ENCODE measurements at places on chromosomes 1 and 21.

- no peak for DNase-seq
These were observed at the start of gene THBS3 for GRCh38 chr1:155207806-155208540. Gene THBS3 (minus strand): TSS chr1:155207897. CDS start chr1:155207876, 21 bp downstream.

- no peak for DNase-seq
These were observed 76.6 kb upstream of the ZNF644 start for GRCh38 chr1:91098299-91098906.

- DNase-seq: no peak
These were observed 42.0 kb upstream of the ADARB1 start for GRCh38 chr21:45032332-45032731.

- no peak for DNase-seq
These were observed 102.6 kb downstream of the KIAA0319L start for GRCh38 chr1:35454616-35455015.

DNA sequence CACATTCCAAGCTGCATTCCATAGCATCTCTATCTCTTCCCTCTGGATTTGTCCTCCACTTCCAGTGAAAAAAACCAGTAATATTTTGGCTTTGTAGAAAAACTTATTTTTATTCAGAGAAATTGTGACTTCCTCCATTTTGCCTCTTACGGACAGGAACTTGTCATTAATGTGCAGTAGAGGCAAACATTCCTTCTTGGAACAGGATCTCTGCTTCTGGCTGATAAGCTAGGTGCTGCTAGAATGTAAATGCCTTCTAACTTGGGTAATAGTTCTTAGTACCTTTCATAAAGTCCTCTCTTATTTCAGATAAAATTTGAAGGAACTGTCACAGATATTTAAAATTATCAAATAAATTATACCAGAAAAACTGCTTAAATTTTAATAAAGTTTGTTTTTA, 707.8 kb downstream of the USP25 start:
- DNase-seq: no peak

GRCh38 chr1:8926707-8927694, 18.7 kb upstream of the CA6 start:
- DNase-seq: peak; percentile 81

- no peak for DNase-seq
These were observed 5.2 kb upstream of the S100A2 start for GRCh38 chr1:153570874-153571273.

DNA sequence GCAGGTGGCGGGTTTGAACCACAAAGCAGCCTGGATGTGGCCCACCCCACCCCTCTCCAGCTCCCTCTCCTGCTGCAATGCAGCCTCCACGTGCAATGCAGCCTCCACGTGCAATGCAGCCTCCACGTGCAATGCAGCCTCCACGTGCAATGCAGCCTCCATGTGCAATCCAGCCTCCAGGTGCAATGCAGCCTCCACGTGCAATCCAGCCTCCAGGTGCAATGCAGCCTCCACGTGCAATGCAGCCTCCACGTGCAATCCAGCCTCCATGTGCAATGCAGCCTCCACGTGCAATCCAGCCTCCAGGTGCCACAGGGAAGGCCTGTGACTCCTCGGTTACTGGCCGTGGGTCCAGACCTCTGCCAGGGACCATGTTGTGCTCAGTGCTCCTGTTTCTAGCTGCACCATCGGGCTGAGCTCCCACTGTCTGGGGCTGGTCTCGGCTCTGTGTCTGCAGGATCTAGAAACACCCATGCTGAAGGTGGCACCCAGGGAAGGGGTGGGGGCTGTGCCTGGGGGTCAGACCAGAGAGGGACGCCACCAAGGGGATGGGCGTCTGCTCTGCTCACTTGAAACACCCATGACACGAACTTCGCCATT, 11.9 kb upstream of the LRRC3 start:
- DNase-seq: no peak

GRCh38 chr1:203054642-203055041, 28.4 kb downstream of the PPFIA4 start:
- no peak for DNase-seq

DNA sequence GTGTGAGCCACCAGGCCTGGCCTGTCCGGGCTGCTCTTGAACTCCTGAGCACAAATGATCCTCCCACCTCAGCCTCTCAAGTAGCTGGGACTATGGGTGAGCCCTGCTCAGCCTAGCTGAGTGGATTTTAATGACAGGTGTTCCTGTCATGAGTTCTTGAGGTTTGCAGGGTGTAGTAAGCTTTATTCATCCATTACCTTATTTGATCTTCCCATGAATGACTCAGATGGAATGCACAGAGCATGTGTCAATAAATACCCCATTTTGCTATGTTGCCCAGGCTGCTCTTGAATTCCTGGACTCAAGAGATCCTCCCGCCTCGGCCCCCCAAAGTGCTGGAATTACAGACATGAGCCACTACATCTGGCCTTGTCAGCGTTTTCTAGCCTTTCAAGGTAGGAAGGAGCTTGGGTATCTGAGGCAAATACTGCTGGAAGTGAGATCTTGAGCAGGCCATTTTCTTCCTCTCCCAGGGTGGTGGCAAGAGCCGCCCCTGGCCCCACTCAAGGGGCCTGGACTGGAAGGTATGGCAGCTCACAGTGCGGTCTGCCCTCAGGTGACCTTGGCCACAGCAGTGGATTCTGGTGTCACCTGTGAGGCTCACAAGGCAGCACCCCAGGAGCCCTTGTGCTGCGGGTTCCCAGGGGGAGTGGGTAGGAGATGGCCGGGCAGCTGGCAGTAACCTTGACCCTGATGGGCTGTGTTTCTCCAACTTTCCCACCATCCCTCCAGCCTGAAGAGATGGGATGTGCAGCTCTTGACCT, 20.0 kb downstream of the PIK3CD start:
- no peak for DNase-seq

Data from CD8-positive, alpha-beta T cell (primary cell).